ENCODE measurements at places on chromosomes 12 and 14.
A peak's percentile ranks its signal among the peaks of the same experiment; 100 is the strongest.

GRCh38 chr12:29971446-29971845 is 187.7 kb upstream of the TMTC1 start:
- no peak for DNase-seq

DNA sequence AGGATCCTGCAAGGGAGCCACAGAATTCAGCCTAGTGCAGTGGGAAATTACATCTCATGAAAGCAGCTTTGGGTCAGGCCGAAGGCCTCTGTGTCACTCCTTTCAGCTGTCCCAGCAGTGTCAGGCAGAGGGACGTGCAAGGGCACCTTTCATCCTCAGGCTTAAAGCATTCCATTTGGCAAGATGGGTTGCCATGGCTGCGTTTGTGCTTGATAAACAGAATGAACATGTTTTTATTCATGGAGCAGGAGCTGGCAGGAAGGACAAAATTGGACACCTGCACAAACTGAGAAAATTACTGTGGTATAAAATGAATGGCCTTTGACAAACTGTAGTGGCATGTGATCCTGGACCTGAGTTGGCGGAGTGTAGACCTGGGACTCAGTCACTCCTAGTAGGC is 29.4 kb downstream of the ACAD10 start:
- DNase-seq, result no peak

DNA sequence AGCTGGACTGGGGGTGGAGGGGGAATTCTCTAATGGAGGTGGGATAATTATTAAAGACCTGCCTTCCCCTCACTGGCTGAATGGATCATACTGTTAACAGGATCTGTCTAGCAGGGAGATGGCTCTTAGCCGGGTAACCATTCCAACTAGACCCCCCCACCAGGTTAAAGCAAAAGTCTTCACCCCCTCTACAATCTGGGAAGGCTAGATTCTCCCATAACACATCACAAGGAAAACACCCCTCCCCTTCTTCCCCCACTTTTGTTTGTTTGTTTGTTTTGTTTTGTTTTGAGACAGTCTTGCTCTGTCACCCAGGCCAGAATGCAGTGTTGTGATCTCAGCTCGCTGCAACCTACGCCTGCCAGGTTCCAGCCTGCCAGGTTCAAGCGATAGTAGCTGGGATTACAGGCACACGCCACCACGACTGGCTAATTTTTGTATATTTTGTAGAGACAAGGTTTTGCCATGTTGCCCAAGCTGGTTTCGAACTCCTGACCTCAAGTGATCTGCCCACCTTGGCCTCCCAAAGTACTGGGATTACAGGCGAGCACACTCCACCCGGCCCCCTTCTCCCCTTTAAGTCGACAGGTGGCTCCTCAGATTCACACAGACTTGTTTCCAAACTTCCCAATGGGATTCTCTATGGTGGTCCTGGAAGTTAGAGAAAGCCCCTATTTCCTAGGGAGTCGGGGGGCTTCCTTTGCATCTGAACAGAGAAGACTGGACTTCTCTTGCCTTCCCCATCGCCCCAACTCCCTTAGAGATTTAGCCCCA is 3.5 kb upstream of the BAZ2A start:
- no peak for DNase-seq

- DNase-seq, result no peak
These were observed 17.2 kb upstream of the GSC start for GRCh38 chr14:94787092-94787491.

- DNase-seq, result no peak
These were observed 267.5 kb downstream of the TMEM121 start for GRCh38 chr14:105793836-105794235.

DNA sequence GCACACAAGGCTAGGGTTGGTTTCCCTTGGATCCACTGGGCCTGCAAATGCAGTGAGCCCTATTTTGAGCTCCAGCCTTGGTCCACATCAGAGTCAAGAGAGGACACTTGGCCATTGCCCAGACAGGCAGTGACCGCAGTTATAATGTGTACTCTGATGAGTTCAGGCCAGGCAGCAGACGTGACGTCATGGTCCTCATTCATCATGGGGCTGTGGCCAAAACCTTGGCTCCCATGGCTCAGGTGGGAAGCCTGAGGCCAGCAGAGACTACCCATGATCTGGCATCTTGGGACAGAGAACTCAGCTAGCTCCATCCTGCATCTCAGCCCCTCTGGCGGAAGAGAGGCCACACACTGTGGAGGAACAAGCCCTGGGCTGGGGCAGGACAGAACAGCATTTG is 16.4 kb downstream of the TMEM63C start:
- DNase-seq, result no peak

GRCh38 chr12:124902916-124903315 is 11.5 kb downstream of the UBC start:
- DNase-seq, result no peak

- no peak for DNase-seq
These were observed 121.9 kb upstream of the SLC38A2 start for GRCh38 chr12:46494424-46494823.

DNA sequence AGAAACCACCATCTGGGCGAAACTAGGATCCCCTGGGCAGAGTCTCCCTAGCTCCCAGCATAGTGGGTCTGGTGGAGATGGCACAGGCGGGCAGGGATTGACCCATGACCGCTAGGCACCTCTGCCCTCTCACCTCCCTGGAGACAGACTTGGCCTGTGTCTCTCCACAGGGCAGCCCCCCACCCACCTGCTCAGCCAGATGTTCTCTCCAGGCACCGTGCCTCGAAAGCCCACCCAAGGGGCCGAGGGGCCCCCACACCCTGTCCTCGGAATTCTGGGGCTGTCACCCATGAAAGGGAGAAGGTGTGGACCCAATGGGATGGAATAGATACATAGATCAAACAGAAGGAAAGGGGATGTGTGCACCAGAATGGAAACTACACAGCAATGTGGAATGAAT is 229.1 kb upstream of the RTL1 start:
- no peak for DNase-seq

DNA sequence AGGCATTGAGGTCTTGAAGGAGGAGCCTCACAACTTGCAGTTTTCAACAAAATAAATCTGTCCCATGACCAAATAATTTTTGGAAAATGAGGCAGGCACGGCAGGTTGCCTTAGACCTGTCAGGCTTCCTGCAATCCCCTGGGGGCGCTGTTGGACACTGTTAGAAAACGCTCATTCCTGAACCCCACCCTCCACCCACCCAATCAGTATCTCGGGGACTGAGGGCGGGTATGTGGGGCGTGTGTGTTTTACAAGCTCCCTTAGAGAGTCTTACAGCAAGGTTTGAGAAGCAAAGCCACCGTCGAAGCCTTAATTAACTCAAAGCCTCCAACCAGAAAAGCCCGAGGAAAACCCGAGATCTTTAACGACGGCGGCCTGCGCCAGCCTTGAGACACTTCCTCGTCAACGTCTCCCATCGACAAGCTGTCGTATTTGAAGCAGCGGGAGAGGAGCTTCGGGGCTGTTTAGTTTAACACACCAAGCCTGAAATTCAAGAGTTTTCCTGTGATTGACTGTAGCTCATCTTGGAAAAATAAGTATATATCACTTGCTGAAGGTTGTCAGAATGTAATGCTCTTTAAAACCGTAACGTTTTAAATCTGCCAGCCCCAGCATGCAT is 123.0 kb downstream of the GLT1D1 start:
- DNase-seq, result no peak

GRCh38 chr12:5963515-5963914 is 18.5 kb upstream of the ANO2 start:
- DNase-seq, result no peak

DNA sequence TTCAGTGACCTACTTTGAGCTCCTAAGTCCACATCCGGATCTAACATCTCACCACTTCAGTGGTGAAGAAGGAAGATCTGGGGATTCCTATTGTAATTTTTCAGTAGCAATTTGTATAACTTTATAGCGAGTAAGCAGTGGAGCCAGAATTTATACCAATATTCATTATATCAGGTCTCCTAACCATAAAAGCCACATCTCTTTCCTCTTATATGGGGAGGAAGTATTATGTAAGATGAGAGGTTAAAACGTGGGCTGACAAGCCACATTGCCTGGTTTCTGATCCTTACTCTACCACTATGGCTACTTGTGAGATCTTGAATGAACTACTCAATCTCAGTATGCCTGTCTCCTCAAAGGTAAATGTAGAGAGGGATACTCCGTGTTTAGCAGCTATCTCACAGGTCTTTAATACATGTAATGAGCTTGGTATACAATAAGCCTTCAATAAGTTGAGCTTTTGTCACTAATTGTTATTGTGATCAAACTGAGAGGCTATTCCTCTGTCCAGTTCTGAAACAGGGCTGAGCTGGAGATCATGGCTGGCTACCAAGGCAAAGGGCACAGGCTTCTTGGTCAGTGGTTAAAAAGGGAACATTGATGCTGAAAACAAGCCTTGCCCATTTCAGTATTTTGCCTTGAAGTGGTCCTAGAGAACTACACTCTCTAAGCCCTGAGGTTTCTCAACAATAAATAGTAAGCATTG is 3.3 kb upstream of the TMEM117 start:
- no peak for DNase-seq

DNA sequence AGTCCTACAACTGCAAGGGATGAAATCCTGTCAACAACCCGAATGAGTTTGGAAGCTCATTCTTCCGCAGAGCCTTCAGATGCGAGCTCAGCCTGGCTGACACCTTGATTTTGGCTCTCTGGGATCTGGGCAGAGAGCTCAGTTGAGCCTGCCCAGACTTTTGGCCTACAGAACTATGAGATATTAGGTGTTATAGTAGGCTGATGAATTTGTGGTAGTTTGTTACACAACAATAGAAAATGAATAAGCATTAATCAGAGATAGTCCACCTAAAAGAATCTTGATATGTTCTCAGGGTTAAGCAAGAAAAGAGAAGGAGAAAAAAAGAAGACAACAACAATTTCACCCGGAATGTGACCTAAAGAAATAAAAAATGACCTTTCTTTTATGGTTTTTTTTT is 30.4 kb upstream of the GZMB start:
- DNase-seq, result no peak

DNA sequence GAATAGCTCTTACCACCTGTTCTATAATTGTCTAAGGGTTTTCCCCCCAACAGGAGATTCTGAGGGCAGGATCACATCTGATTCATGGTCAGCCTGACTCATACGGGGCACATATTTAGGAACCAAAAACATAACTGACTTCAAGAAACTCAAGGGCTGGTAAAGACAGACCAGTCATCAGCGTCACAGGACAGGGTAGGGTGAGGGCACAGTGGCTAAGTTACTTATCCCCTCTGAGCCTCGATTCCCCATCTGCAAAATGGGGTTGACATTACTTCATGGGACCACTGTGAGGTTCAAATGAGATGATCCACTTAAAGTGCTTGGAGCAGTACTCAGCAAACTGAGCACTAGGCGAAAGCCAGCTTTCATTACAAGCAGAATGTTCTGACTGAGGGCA is 606 bp downstream of the CINP start:
- DNase-seq, result peak; percentile 68

DNA sequence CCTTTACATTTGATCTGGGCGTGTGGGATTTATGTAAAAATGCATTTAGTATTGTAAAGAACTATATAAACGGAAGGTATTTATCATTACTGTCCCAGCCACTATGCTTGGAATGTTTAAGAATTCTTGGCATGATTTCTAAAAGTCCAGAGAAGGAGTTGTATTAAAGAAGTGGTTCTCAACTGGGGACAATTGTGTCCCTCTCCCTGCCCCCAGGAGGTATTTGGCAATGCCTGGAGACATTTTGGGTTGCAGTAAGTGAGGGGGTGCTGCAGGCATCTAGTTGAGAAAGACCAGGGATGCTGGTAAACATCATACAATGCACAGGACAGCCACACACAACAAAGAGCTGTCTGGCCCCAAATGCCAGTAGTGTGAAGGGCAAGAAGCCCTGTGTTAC is 7.2 kb downstream of the SLC38A1 start:
- no peak for DNase-seq

- DNase-seq, result no peak
These were observed 206.8 kb downstream of the NUAK1 start for GRCh38 chr12:105931762-105932570.

- DNase-seq, result peak; percentile 26
These were observed 197.2 kb downstream of the CHST11 start for GRCh38 chr12:104653730-104654664.

DNA sequence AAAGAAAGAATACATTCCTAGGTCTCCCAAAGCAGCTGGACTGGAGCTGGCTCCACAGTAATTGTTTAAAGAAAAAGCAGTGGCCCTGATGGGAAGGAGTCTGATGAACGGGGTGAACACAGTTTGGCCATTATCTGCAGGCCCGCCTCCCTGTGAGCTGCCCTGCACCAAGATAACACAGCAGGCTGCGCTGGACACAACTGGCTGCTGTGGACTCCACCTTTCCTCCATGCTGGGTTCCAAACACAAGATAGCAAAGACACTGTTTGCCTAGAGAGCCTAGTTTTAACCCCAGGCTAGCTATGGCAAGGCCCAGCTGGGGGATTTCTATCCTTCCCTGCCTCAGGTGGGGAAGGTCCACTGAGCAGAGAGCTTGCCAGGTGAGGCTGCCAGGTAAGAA is 34.6 kb downstream of the ZFP36L1 start:
- DNase-seq, result no peak

GRCh38 chr12:53226815-53227214 is 5.2 kb downstream of the RARG start:
- no peak for DNase-seq

DNA sequence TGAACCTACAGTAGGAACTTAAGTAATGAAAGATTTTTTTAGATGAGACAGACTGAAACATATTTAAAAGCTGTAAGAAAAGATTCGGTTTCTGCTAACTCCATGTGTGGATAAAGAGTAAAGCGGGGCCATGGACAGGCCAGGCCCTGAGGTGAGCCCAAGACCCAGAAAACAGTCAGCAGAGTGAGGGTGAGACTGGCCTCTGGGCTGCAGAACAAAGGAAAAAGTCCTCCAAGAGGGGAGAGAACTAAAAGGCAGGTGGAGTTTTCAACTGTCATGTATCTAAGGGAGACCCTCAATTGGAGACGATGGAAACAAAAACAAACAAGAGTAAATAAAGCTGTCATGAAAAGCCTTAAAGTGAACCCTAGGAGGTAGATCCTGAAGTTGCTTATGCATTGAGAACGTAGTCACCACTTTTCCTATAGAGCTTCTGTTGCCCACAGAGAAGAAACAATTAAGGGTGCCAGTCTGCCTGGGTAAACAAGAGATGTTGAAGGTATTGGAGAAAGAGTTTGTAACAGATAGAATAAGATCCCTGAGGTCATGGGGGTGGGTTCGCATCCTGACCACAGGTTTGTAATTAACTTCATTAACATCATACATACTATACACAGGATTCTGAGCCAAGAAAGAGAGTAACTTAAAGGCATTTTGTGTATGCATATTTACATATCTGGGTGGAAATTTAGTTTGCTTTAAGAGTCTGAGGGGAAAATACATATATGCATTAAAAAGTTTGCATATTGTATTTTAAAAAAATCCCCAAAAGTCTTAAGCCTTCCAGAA is 268.7 kb upstream of the PDE3A start:
- no peak for DNase-seq

GRCh38 chr12:1445807-1446206 is 148.6 kb downstream of the FBXL14 start:
- no peak for DNase-seq
